ENCODE measurements at places on chromosomes 6 and 20. TPM values are rescaled to one million over a fixed set of nuclear protein-coding genes. Genes with fewer than 3 reads are reported as not detected.

CLVS2 gene
- not detected for total RNA-seq

ZNF334 gene
- total RNA-seq, result 2.5 TPM

ANKEF1 gene
- 0.96 TPM for total RNA-seq

MRAP2 gene
- total RNA-seq, result 3.7 TPM

TRAPPC3L gene
- total RNA-seq, result under 0.01 TPM

CEP162 gene
- 5.2 TPM for total RNA-seq

WFDC9 gene
- not detected for total RNA-seq

CALHM6 gene
- total RNA-seq, result 0.58 TPM

RGS19 gene
- total RNA-seq, result 6.3 TPM

LPA gene
- under 0.01 TPM for total RNA-seq

ZC3H12D gene
- total RNA-seq, result under 0.01 TPM

UST gene
- total RNA-seq, result 26.8 TPM

SYTL3 gene
- 6.8 TPM for total RNA-seq

RAB22A gene
- total RNA-seq, result 17.3 TPM

HTR1B gene
- under 0.01 TPM for total RNA-seq

SLC17A9 gene
- 7.9 TPM for total RNA-seq

CST5 gene
- total RNA-seq, result not detected

LY6G6F gene
- not detected for total RNA-seq

ISM1 gene
- total RNA-seq, result not detected

KIF25 gene
- 2.0 TPM for total RNA-seq

FAXC gene
- total RNA-seq, result 0.77 TPM

GGTLC1 gene
- not detected for total RNA-seq

SLC44A4 gene
- not detected for total RNA-seq

CD93 gene
- 2.8 TPM for total RNA-seq

ARFGEF3 gene
- 0.56 TPM for total RNA-seq

MACROD2 gene
- under 0.01 TPM for total RNA-seq

RAET1G gene
- not detected for total RNA-seq

C20orf144 gene
- 0.28 TPM for total RNA-seq

C6orf52 gene
- 0.56 TPM for total RNA-seq

CPXM1 gene
- total RNA-seq, result 0.28 TPM

SMLR1 gene
- total RNA-seq, result 0.19 TPM

DNAJC5 gene
- 73.9 TPM for total RNA-seq

FAM217A gene
- total RNA-seq, result not detected

SPEF1 gene
- total RNA-seq, result 0.19 TPM

CFAP61 gene
- 0.19 TPM for total RNA-seq

TPMT gene
- total RNA-seq, result 22.6 TPM

GSTA3 gene
- not detected for total RNA-seq

SERAC1 gene
- 6.7 TPM for total RNA-seq

SLC22A2 gene
- total RNA-seq, result under 0.01 TPM

IMPG1 gene
- total RNA-seq, result not detected

NUS1 gene
- 34.3 TPM for total RNA-seq

CDH26 gene
- total RNA-seq, result 0.28 TPM

GPX5 gene
- total RNA-seq, result not detected

SMOC2 gene
- total RNA-seq, result not detected

MYO6 gene
- total RNA-seq, result 9.4 TPM

PTPRT gene
- total RNA-seq, result not detected

EMILIN3 gene
- total RNA-seq, result not detected

Measured in regular cardiac myocyte (primary cell).